GM12865 (cell line): ENCODE measurements at places on chromosomes 3 and 15.

GRCh38 chr3:170614214-170614966 is 28.5 kb upstream of the SLC7A14 start:
- DNase-seq: no peak

DNA sequence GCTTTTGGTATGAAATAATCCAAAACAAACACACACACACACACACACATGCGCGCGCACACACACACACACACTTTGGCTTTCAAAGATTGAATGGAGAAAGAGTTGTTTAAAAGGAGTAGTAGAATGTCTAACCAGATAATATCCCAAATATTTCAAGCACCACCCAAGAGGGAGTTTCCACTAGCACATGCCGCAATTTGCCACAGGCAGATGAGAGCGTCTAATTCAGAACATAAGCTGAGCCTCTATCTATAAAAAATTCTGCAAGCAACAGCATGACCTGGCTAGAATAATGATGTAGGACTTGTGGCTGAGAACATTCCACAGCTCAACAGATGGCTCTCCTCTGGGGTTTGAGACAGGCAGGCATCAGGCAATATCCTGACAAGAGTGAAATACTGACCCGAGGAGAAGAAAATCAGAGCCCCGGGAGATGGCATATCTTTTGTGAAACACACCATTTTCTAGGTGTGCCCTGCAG is 302.5 kb upstream of the GADL1 start:
- DNase-seq: no peak

DNA sequence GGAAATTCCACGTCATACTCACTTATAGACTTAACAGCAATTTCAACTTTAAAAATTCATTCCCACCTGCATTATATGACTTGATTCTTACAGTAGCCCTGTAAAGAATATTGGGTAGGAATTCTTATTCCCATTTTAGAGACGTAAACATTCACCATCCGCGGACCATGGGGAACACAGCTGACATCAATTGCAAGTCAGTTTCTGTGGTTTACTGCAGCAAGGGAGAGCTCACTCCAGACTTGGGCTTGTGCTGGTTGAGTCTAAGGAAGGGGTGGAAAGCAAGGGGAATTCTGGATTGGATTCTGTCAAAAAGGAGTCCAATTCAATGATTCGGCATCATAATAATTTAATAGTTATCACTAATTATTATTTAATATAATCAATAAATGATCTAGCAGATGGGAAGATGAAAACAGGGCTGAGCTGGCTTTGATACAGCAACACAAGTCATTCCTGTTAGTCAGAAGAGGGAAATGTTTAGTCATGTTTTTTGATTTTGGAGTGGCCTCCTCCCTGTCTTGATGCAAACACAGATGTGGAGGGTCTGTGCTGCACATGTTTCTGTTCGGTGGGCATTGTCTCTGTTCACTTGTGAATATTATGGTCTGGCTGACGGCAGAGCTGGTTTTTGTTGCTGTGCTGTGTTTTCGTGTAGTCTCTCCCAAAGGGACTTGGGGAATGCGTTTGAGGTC is 9.7 kb downstream of the LIPC start:
- no peak for DNase-seq

- no peak for DNase-seq
Observed at GRCh38 chr3:32814361-32814760, 3.4 kb upstream of the TRIM71 start.

DNA sequence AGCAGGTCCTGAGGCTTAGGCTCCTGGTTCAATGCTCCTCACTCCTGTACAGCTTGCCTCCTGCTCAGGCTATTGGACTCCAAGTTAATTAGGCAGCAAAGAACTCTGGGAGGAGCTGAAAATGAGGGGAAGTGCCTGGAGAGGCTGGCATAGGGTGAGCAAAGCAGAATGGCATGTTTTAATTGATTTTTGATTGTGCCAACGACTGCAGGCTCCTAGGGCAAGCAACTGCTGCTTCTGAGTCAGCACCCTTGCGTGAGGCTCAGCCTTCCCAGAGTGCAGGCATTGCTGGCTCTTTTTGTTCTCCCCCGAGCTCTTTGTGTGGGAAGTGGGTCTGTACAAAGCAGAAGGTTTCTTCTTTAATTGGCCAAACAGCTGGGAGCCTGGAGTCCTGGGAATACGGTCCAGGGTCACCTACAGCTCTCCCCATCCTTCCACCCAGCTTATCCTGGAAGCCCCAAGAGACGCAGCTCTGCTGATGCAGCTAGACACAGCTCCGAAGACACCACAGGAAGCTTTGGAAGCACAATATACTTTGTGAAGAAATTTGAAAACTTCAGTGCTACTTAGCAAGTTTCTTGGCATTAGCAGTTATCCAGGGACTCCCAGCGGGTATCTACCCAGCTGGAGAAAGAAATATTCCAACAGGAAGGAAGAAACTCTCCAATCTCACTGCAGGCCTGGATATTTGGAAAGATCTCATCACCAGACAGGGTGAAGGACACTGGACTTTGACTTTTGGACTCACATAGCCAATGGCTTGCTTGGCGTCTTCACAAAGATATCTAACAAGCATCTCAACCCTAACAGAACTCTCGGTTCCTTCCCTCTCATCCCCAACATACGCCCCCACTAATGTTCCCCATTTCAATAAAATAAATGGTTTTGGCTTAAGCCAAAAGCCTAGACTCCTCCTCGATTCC is 76.8 kb downstream of the BDH1 start:
- DNase-seq: no peak

GRCh38 chr3:150409512-150410310 is 1.6 kb downstream of the TSC22D2 start:
- DNase-seq: peak; percentile 81

DNA sequence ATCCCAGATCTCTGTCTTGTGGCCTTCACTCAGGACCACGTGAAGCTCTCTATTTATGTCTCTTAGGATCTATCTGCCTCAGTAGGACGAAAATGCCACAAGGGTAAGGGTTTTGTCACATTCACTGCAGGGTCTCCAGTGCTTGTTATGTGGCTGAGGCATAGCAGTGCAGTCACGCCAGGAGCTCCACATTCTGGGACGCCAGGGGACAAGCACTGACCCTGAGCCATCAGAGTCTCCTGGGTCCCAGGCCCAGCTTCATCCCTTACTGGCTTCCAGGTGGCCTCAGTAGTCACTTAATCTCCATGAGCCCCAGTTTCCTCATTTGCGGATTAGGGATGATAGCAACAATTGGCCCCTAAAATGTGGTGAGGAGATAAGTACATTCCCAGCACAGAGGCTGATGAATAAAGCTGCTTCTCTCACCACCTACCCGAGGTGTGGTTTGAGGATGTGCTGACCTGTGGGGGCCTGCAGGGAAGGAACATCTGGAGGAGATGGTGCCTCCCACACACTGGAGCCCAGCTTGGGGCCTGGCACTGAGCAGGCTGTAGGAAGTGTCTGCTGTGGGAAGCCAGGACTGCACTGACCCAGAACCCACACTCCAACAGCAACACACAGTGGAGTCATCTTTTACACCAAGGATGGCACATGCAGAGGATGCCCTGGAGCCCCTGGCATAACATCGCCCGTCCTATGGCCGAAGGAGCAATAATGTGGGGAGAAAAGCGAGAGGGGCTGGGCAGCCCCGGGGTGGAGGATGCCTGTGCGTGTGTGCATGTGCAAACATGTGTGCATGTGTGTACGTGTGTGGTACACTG is 93.2 kb upstream of the IQSEC1 start:
- DNase-seq: no peak

- DNase-seq: no peak
Observed at GRCh38 chr3:43729707-43730414, 39.1 kb downstream of the ABHD5 start.

GRCh38 chr15:73387507-73388255 is 18.9 kb upstream of the HCN4 start:
- DNase-seq: no peak

DNA sequence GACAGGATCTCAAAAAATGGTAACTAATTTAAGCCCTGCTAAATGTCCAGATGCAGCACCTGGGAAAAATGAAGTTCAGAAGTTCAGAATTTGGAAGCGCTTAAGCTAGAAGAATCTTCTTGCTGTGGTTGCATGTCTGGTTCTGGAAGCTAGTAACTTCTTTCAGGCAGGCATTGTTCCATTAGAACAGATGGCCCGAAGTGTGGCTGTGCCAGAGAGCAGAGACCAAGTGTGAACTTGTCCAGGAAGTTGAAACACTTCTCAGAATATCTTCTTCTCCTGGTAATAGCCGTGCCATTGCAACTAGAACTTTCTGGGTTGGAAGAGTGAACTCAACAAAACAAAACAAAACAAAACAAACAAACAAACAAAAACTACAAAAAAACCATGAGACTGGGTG is 80.0 kb downstream of the MITF start:
- DNase-seq: no peak

DNA sequence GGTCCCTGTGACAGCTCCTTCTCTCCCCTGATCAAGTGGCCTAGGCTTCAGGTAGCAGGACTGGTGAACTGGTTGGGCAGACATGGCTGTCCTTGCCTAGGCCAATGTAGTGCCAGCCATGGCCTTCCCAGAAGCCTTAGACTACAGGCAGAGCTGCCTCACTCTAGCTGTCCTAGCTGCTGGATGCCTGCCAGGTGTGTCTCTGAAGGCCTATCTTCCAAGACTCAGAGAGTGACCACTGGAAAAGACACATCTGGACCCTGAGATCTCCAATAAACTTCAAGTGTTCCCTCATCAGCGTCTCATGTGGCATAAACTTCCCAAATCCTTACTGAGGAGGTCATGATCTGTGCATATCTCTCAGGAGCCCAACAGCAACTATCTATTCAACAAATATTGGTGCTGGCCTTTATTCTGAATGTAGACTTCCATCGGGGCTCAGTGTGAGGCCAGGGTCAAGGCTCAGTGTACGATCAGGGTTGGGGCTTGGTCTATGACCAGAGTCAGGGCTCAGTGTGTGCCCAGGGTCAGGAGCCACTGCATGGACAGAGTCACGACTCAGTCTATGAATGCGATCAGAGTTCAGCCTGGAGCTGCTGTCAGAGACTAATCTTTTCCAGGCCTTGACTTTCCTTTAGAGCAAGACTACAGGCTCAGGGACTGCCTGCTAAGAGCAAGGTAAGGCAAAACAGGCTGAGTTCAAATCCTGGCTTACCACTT is 36.5 kb upstream of the INSYN1 start:
- no peak for DNase-seq

DNA sequence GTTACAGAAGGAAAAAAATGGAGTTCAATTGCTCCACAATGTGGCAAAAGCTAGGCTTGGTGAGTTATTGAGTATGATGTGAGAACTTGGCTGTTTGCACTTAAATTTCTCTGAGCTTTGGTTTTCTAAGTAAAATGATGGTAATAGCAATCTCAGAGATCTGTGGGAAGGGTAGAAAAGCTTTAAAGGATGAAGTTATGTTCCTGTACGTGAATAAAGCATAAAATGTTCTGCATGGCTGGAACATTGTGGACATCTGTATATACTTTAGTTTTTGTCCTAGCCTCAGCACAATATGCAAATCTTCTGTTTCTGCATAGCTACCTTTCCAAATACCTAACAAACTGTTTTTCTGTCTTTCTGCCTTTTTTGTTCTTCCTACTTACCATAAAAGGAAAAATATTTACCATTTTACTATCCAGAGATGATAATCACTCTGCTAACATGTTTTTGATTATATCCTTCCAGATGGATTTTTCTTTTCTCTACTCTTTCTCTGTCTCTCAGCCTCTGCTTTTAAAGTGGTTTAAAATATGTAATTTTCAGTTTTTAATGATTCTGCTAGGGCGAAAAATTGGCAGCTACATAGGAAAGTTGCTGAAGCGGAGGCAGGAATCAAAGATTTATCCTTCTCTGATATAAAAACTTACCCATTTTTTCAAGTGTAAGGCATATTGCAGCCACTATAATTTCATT is 188.1 kb downstream of the FNDC3B start:
- DNase-seq: no peak

- no peak for DNase-seq
Observed at GRCh38 chr3:111863942-111864694, 5.1 kb downstream of the PHLDB2 start.

GRCh38 chr15:67017311-67017710 is 48.1 kb upstream of the SMAD3 start:
- DNase-seq: no peak
